CMK (cell line): ENCODE measurements at places on chromosomes 3 and 15.

DNA sequence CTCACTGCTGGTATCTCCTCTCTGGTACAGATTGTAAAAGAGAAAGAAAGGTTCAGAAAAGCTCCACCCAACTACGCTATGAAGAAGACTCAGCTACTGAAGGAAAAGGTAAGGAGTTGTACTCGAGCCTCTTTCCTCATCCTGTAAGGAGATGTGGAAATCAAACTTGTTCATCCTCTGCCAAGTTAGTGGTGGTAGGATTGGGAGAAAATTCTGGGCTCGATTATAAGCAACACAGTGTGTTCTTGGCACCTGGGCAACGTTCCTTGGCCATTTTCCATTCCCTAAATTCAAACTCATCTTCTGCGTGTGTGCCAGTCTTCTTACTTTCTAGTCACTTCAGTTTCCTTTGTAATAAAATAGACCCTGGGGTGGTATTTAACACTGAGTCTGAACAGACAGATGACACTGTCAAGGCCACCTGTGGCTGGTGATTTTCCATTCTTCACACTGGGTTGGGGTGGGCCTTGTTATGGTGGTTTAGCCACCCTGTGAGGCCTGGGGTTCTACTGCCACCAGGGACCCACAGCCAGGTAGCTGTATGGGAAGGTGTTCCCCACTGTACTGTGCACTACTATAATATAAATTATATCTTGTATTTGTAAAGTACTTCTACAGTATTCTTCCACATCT, 17.1 kb upstream of the ITPKA start:
- no peak for DNase-seq

DNA sequence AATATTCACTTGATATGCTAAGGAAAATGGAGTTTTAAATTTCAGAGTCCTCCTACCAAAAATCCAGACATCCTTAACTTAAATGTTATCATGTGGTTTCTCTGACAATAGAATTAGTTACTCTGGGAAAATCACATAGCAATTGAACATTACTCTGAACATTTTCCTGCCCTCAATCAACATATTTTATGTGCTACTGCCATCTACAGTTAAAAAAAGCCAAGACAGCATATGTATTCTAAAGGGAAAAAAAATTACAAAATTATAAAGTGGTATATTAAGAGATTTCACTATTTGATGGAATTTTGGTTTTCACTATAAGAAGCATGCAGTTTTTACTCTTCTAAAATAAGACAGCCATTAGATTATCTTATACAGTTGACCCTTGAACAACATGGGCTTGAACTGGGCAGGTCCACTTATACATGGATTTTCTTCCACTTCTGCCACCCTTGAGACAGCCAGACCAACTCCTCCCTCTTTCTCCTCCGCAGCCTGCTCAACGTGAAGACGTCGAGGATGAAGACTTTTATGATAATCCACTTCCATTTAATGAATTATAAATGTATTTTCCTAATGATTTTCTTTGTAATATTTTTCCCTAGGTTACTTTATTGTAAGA, 122.3 kb downstream of the ATP1B3 start:
- DNase-seq, result no peak

GRCh38 chr15:47756872-47757271, 39.6 kb downstream of the SEMA6D start:
- no peak for DNase-seq

GRCh38 chr15:70533931-70534742, 229.2 kb downstream of the UACA start:
- no peak for DNase-seq

- no peak for DNase-seq
Measured at GRCh38 chr15:68639926-68640600, 61.3 kb downstream of the CORO2B start.

GRCh38 chr3:101724329-101725193, at the start of gene CEP97:
Gene CEP97 (plus strand): TSS chr3:101724614. CDS start chr3:101724677, 63 bp downstream.
- DNase-seq, result peak; percentile 63

DNA sequence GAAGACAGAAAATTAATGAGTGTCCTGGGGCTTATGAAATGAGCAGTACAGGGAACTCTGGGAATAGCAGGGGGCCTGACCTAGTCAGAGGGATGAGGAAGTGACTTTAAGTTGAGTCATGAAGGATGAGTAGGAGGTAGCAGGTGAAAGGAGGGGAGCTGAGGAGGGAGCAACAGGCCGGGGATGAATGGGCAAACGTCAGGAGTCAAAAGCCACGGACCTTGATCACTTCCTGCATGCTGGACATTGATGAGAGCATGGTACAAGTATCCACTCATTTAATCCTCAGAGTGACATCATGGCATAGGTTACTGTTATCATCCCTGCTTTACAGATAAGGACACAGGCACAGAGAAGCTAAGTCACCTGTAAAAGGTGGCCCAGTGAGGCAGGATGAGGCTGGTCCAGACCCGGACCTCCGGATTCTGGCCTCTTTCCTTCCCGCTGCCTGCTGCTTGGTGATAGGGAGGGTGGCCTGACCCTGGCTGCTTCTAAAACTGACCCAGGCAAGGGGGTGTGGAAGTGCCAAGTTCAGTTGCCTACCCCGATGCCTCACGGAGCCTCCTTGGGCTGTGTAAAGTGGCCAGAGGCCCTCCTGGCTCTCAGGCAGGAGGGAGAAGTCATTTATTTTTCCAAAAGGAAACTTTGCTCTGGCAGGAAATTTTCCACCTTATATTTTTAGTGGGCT, 7.6 kb downstream of the CORO2B start:
- DNase-seq, result no peak
